ENCODE measurements at places on chromosomes 12 and 14. TPM values are rescaled to one million over a fixed set of nuclear protein-coding genes. Genes with fewer than 3 reads are reported as not detected.

Gene BDKRB2
- 12.2 TPM for total RNA-seq

Gene SERPINA12
- total RNA-seq: not detected

DNA sequence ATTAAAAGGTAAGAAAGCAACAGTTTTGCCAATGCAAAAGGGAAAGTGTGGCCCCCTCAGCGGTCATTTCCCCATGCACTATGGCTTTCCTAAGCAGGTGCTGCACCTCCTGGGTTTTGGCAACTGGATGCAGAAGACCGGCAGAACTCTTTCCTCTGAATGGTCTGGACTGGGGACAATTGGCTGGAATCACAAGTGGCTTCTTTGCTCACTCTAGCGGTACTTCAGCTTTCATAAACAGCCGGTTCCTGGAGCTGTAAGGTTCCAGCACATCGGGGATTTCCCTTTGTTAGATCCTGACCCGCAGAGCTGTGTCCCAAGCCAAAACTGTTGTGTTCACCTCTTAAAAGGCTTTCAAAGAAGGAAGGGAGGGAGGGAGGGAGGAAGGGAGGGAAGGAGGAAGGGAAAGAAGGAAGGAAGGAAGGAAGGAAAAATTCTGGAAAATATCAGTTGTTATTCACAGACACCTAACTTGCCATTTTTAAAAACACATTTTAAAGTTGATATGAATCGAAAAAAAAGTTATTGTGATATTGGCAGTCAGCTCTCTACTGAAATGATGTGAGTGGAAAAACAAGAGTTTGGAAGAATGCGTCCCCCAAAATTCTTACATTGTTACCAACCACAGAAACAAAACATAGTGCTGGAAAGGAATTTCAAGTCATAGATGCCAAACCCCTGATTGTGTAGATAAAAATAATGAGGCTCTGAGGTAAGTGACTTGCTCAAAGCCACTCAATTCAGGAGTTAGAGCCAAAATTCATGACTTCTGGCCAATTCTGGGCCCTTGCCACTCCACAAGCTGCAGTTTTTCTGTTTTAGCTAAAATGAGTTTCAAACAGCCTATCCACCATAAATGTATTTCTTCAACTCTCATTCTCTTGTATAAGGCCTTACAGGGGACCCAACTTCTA is 220.6 kb upstream of the HMGA2 start:
- DNase-seq: peak; percentile 50

DNA sequence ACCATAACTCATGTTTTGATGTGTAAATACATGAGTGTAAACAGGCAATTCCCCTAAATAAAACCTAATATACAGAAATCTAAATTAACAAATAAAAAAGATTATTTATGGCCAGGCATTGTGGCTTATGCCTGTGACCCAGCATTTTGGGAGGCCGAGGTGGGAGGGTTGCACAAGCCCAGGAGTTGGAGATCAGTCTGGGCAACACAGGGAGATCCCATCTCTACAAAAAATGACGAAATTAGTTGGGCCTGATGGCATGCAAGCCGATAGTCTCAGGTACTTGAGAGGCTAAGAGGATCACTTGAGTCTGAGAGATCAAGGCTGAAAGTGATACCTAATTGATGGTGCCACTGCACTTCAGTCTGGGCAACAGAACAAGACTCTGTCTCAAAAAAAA is 48.7 kb downstream of the BCAT1 start:
- DNase-seq: no peak

DNA sequence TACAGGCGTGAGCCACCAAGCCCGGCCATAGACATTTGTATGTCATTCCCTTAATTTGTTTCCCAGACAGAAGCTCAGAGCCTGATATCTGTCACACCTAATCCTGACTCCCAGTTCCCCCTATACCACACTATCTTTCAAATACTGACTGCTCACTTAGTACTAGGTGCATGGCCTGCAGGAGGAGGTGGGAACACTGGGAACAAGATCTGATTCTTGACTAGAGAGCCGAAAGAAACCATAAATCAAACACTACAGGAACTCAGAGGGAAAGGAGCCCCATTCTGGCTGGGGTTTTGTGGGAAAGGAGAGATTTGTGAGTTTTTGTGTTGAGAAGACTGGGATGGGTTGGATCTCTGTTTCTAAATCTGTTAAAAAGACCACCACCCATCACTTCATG is 4.9 kb downstream of the KHNYN start:
- DNase-seq: no peak

- DNase-seq: peak; percentile 62
Observed at GRCh38 chr12:112979041-112979680, 842 bp downstream of the OAS2 start.

Gene SMAGP
- 9.3 TPM for total RNA-seq

DNA sequence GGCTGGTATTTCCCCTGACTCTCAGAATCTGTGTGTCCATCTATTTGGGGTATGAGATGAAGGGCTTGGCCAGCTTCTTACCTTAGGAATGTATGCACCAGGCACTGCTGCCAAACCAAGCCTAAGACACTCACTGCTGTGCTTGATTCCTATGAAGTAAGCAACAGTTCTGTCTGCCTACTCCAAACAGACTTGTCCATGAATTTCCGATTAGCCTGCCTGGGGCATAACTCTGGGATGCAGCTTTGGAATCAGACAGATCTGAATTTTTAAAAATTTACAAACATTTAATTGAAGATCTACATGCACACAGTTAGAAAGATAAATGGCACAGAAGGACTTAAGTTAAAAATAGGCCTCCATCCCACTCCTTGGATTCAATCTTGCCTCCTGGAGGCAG is 59.5 kb upstream of the JDP2 start:
- DNase-seq: no peak

Gene GSG1
- not detected for total RNA-seq

GRCh38 chr14:59997449-59997848 is 77.5 kb downstream of the LRRC9 start:
- no peak for DNase-seq

- peak; percentile 17 for DNase-seq
Observed at GRCh38 chr14:68702135-68702534, 90.7 kb downstream of the ZFP36L1 start.

Gene RAB21
- total RNA-seq: 97.2 TPM

Data from aorta (tissue), 5 donors.